Daoy (cell line): ENCODE measurements at places on chromosomes 12 and 14. TPM values are rescaled to one million over a fixed set of nuclear protein-coding genes. Genes with fewer than 3 reads are reported as not detected.

GARIN6 gene
- total RNA-seq = not detected in 2 replicates

TAS2R43 gene
- total RNA-seq = 1.6 TPM in 1 of 2 replicates, not detected in the other

RTL1 gene
- not detected in 2 replicates for total RNA-seq

SLC7A8 gene
- 0.91 TPM in 1 of 2 replicates, not detected in the other for total RNA-seq

CEBPE gene
- not detected in 2 replicates for total RNA-seq

GRIN2B gene
- total RNA-seq = under 0.01 and 0.06 TPM in 2 replicates

PLEKHD1 gene
- total RNA-seq = 0.06 TPM in 1 of 2 replicates, not detected in the other

GUCY2C gene
- total RNA-seq = not detected in 2 replicates
